Stimulated activated CD4-positive, alpha-beta T cell treated with anti-CD3 and anti-CD28 coated beads, Interleukin-15, amount 100 ng/mL, for 1 hour (primary cell): ENCODE measurements at places on chromosomes 7 and 10.

- no peak for DNase-seq
Measured at GRCh38 chr7:148277042-148277660, 313.4 kb upstream of the C7orf33 start.

DNA sequence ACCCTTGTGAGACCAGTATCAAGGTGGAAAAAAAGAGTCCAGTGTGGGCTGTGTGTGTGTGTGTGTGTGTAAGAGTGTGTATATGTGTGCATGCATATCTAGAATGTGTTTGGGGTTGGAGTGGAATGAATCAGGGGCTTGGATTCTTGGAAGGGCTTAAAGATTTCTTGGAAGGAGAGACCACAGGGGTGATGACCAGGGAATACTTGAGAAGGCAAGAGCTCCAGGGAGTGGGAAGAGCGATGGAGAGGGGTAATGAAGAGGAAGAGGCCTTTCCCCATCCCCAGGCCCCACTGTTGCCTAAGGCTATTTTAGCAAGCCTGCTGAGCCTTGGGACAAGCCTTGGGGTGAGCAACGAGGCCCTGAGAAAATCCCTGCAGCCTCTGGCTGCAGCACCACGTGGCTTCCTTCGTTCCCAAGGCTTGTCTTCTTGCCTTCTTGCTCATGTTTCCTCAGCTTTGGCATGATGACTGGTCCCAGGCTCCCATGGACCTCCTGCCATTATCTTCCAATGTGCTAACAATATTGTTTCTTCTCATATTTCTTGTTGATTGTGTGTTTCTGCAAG, 663.4 kb downstream of the INHBA start:
- no peak for DNase-seq

- no peak for DNase-seq
Measured at GRCh38 chr10:97046456-97047082, 139.2 kb downstream of the SLIT1 start.

DNA sequence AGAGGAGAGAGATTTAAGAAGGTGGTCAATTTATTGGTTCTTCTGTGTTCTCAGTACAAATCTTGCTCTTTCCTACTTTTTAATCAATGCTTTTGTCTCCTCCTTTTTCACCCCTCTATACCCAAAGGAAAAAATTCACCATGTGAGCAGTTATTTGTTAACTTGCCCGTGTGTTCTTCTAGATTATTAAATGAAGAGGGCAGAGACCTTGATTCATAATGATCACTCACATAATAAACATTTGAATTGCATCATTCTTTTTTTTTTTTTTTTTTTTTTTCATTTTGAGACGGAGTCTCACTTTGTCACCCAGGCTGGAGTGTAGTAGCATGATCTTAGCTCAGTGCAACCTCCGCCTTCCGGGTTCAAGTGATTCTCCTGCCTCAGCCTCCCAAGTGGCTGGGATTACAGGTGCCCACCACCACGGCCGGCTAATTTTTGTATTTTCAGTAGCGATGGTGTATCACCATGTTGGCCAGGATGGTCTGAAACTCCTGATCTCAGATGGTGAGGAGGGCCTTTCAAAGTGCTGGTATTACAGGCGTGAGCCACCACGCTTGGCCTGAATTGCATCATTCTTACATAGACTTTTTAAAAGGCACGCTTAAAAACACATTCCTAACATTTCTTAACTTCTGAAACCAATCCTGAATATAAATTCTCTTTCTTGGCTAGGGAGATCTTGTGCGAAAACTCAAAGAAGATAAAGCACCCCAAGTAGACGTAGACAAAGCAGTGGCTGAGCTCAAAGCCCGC, 3.6 kb downstream of the GARS1 start:
- DNase-seq, result no peak

DNA sequence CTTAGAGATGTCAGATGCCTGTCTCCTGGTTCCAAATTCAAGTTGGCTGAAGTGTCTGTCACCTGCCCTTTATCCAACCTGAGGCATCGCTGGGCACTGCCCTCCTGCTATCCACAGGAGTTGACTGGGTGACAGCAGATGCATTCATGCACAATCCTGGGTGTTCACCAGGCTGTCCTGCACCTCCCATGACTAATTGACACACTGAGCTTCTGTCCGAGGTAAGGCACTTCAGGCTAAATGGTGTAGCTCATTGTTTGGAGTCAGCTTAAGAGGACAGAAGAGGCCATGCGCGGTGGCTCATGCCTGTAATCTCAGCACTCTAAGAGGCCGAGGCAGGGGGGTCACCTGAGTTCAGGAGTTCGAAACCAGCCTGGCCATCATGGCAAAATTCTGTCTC, 2.4 kb downstream of the UCMA start:
- DNase-seq, result no peak
